NCI-H2171 treated with DMSO at 0.1 percent for 48 hours (cell line): ENCODE measurements at places on chromosomes 7 and 10.

DNA sequence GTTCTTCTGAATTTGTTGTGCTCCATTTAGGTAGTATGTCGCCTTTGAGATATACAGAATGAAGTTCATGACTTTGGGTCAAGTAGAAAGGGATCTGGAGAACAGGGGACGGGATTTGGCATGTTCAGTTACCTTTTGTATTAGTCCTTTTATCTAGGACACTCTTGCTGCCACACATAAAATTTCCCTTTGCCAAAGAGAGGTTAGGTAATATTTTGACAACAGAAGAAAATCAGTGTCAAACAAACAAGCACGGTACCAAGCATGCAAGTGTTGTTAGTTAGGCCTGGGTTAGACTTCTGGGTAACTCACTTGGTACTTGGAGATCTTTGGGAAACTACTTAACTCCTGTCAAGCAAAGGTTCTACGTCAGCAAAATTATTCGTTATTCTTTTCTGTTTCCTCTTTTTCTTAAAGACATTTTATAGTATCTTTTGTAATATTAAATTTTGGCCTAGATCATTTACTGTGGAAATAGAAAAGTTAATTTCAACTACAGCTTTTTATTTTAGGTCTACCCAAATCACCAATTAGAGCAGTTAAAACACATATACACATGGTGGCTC lies 116.7 kb downstream of the PLXDC2 start:
- DNase-seq, result no peak

DNA sequence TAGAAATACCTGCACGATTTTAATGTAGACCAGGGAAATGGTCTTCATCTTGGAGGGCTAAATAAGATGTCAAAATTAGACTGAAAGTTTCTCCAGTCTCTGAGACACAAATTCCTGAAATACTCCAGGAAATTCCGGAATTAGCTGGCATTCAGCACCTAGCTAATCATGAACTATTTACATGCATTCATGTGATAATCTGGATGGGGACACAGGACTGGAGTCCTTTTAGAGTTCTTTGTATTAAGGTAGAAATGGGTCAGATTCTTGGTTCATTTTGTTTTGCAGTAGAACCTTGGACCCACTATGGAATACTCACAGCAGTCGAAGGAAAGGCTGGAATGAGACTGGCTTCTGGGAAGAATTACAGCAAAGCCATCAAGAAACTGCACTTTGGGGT lies 65.3 kb upstream of the MDFIC start:
- DNase-seq, result no peak

GRCh38 chr10:86164960-86165630 lies 201.5 kb downstream of the GRID1 start:
- DNase-seq, result no peak

DNA sequence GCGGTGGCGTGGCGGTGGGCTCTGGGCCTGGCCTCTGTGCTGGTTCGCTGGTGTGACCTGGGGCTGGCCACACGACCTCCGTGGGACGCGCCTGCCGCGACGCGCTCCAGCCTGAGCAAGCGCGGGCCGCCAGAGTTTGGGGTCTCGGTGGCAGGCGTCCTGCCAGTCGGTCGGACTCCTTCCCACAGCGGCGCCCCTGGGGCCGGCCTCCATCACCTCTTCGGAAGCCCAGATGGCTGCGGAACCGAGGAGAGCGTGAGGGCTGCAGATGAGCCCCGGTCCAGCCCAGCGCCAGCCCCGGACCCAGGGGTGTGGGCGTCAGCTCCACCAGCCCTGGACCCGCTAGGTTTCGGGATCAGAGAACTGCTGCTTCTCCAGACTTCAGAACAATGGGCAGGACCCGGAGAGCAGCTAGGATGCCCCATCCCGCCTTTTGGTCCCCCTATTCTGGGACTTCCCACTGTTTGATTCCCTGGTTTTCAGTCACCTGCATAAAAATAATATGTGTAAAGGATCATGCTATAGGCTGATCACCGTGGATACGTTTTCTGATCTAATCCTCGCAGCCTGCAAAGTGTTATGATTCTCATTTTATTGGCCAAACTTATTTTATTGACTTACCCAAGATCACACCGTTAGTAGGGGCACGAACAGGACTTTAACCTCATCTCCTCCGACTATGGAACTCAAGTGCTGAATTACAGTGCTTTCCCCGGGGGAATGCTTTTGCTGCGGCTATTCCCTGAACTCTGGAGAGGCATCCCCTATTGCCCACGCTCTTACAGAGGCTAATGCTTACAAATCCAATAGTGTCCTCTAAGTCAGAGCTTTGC lies 2.8 kb downstream of the CYP26C1 start:
- no peak for DNase-seq

DNA sequence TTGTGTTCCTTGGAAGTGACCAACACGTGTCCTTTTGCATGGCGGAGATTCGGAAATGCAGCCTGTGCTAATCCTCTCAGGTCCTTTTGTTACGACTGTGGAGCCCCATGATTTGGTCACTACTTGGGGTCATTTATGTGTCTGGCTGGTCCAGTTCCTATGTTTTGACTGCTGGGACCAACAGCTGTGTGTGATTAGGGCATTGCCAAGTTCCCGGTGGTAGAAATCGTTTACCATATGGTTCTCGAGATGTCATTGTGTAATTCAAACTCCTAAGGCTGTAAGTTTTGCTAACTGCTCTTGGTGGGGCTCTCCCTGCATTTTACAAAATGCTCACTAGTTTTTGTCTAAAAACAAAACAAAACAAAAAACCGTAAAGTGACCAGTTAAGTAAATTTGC lies 62.0 kb downstream of the CCNY start:
- peak; percentile 27 for DNase-seq

DNA sequence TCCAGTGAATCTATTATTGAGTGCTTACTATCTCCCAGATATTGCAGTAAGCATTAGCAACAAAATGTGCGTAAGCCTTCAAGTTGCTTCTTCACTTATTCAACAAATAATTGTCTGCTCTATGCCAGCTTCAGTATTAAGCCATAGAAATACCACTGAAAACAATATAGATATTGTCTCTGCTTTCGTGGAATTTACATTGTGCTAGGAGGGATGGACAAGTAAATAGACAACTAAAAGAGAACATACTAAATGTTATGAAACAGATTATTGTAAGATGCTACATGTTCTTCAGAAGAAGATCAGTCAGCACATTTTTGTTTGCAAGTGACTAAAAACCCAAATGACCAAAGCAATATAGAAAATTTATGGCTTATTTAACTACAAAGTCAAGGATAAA lies 27.3 kb downstream of the CFAP69 start:
- no peak for DNase-seq

- no peak for DNase-seq
These were observed 53.5 kb downstream of the RAMP3 start for GRCh38 chr7:45211066-45211465.

- DNase-seq, result no peak
These were observed 488.0 kb upstream of the SEMA3A start for GRCh38 chr7:84682543-84682942.

DNA sequence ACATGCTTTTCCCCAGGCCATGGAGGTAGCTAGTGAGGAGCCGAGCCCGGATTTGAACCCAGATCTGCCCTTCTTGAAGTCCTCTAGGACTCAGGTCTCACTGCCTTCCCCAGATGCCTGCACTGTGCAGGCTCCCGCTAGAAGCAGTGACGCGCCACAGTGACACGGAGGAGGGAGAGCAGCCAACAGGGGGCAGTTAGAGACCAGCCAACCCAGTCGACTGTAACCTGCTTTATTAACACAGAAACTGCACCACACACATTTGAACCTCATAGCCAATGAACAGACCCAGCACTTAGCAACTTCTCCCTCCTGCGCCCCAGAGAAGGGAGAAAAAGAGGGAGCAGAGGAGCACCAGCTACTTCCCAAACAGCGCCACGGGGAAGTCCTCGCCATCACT lies 27.4 kb downstream of the PILRA start:
- no peak for DNase-seq

DNA sequence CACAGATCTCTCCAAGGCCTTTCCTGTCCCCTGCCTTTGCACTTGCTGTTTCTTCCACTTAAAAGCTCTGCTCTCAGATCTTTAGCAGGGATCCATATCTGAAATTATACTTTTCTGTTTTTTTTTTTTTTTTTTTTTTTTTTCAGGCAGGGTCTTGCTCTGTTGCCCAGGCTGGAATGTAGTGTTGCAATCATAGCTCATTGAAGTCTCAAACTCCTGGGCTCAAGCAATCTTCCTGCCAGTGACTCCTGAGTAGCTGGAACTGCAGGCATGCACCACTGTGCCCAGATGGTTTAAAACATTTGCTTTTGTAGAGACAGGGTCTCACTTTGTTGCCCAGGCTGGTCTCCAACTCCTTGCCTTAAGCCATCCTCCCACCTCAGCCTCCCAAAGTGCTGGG lies 5.0 kb upstream of the TSPAN15 start:
- no peak for DNase-seq

DNA sequence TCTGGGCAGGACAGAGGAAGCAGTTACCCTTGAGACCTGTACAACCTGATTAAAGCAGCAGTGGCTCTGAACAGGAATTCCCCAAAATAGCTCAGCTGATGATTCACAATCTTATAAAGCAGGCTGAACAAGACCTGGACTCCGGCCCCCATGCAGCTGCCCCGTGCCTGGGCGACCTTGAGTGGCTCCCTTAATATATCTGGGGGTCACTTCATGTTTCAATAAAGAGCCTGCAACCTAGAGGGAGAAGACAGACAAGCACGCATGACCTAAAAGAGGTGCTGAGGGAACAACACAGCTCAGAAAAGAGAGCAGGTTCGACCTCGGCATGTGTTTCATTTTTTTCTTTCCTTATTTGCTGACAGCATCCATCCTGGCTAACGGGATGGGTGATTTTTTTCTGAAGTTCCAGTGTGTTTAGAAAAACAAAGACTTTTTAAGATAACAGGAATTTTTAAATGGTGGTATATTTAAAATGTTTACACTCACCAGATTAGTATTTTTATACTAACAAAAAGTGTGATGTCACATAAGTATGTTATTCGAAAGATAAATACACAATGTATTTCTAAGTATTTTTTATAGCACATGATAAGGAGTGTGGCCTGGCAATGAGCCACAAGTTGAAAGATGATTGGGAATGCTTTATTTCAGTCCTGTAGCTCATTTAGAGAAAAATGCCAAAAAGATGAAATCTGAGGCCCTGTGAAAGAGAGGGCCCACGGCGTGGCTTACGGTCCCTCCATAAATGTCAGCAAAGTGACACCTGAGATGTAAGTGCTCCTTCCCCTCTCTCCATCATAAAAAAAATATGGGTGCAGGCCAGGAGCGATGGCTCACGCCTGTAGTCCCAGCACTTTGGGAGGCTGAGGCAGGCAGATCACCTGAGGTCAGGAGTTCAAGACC lies 161.3 kb downstream of the SLIT1 start:
- DNase-seq, result no peak

- DNase-seq, result no peak
These were observed 1165.4 kb downstream of the GATA3 start for GRCh38 chr10:9219860-9220259.

DNA sequence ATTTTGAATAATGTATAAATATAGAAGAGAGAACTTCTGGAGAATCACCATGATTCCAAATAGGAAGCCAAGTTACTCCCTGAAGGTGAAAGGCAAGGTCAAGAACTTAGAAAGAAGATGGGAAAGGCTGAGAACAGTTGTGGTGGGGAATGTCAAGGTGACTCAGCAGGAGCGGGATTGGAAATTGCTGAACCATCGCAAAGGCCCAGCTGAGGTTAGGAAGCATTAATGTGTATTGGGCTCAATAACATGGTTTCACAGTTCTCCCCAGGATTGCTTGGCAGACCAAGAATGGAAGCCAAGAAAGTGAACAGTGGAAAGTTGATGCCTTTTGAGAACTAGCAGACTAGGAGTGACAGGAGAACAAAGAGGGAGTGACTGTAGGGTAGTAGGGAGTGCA lies 133.3 kb downstream of the VTI1A start:
- no peak for DNase-seq

DNA sequence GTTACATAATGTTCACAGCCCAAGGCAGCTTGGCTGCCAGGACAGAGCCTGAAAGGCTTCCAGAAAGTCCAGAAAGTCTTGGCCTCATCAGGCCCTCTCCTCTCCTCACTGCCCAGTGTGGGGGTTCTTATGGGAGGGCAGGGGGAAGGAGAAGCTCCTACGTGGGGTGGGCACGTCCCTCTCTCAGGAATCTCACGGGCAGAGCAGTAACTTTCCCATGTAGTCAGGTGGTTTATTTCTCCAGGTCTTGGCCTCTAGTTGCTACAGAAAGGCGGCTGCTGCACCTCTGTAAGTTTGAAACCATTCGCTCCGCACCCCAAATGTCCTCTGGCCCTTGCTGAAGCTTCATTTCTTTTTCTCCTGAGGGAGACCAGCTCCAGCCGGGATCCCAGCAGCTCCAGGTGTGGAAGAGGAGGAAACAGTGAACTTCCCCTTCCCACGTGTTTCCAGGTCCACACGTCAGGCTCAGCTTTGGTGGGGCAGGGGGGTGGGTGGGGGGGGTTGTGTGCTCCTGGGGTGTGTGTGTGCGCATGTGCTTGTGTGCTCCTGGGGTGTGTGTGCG lies 320.3 kb downstream of the WDR37 start:
- no peak for DNase-seq

DNA sequence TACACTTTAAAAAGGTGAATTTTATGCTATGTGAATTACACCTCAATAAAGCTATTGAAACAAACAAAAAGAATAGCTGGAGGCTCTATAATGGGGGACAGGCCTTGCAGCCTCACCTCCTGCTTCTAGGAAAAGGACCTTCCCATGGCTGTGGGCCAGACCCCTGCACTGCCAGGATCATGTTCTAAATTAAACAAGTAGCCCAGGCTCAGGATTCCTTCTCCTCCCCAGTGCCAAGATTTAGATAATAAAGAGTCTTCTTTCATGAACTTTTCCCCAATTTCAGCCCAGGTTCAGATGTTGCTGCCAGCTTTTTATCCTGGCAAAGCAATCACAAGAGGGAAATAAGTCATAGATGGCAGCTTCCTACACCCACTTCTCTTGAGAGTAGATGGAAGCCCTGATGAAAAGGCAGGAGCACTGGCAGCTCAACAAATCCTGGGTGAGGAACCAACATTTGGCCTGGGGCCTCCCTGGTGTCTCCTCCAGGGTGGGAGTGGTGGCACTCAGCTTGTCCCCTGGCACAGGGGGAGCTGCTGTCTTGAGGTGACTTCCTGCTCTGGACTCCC lies 22.2 kb upstream of the CAMK2B start:
- DNase-seq, result no peak

GRCh38 chr7:155837126-155837479 lies 24.8 kb upstream of the SHH start:
- DNase-seq, result no peak

- DNase-seq, result no peak
These were observed 370.5 kb upstream of the BMPER start for GRCh38 chr7:33534833-33535232.
